DMS153 (cell line): ENCODE measurements at places on chromosomes 1 and 21.

DNA sequence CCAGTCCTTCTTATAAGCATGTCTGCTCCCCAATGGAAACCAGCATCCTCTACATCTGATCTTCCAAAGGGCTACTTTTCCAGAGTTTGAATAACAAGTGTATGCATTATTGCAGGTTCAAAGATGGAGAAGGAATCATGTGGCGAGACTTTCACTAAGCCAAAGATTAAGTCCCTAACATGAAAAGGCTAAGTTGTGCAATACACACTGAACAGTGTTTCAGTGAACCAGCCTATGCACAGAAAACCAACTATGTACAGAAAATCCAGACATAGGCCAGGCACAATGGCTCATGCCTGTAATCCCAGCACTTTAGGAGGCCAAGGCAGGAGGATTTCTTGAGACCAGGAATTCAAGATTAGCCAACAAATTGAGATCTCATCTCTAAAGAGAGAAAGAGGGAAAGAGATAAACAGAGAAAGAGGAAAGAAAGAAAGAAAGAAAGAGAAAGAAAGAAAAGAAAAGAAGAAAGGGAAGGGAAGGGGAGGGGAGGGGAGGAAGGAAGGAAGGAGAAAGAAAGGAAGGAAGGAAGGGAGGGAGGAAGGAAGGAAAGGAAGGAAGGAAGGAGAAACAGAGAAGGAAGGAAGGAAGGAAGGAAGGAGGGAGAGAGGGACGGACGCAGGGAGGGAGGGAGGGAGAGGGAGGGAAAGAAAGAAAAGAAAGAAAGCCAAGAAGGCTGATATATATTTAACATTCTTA, 181.7 kb downstream of the LTN1 start:
- no peak for DNase-seq

GRCh38 chr1:188070848-188071247, 1242.1 kb downstream of the PLA2G4A start:
- DNase-seq = no peak

DNA sequence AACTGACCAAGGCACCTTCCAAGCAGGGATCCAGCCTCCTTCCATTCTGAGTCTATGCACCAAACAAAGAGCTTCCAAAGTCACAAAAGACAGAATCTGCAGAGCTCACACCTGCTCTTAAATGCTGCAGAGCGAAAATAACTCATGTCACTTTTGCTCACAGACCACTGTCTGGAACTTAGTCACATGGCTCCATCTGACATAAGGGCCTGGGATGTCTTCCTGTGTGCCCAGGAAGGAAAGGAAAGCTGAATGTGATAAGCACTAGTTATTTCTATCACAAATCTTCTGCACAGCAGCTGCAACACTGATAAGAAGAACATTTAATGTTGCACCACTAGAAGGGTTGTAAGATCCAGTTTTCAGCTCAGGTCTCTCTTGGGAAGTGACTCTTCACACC, 39.5 kb upstream of the SGIP1 start:
- no peak for DNase-seq

- DNase-seq = no peak
These were observed 24.1 kb downstream of the THRAP3 start for GRCh38 chr1:36248250-36248894.

DNA sequence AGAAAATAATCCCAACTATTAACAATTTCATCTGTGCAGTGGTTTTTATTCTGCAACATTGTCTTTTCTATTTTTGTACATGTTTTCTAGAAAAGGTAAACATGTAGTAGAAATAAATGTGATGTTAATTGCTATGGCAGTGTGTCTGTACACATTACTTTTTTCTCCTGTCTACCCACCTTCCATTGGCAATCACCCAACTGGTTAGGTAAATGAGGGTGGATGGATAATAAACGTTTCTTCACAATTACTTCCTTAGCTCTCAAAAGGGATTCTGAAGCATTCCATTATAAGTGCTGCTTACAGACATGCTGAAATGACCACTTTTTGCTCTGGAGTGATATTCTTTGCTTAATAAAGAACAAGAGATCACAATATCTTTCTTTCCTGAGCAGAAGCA, 61.4 kb downstream of the MAGI3 start:
- no peak for DNase-seq

DNA sequence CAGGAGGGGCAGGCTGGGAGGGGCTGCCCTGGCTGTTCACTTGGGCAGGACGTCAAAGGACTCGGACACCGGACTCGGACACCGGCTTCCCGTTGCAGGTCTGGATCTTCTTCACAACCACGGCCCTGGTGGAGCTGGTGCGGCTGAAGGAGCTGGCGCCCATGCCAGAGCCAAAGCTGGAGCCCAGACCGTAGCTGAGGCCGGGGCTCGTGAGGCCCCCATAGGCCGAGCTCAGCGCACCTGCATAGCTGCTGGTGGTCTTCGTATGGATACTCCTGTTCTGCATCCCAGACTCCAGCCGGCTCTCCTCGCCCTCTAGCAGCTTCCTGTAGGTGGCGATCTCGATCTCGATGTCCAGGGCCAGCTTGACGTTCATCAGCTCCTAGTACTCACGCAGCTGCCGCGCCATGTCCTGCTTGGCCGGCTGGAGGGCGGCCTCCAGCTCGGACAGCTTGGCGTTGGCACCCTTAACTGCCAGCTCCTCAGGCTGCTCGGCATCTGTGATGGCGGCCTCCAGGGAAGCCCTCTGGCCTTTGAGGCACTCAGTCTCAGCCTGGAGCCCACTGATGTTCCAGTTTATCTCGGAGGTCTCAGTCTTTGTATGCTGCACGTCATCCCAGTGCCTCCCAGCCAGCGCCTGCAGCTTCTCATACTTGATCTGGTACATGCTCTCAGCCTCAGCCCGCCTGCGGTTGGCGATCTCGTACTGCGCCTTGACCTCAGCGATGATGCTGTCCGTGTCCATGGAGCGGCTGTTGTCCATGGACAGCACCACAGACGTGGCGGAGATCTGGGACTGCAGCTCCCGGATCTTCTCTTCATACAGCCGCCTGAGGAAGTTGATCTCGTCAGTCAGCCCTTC, 15.1 kb upstream of the KLF17 start:
- no peak for DNase-seq

DNA sequence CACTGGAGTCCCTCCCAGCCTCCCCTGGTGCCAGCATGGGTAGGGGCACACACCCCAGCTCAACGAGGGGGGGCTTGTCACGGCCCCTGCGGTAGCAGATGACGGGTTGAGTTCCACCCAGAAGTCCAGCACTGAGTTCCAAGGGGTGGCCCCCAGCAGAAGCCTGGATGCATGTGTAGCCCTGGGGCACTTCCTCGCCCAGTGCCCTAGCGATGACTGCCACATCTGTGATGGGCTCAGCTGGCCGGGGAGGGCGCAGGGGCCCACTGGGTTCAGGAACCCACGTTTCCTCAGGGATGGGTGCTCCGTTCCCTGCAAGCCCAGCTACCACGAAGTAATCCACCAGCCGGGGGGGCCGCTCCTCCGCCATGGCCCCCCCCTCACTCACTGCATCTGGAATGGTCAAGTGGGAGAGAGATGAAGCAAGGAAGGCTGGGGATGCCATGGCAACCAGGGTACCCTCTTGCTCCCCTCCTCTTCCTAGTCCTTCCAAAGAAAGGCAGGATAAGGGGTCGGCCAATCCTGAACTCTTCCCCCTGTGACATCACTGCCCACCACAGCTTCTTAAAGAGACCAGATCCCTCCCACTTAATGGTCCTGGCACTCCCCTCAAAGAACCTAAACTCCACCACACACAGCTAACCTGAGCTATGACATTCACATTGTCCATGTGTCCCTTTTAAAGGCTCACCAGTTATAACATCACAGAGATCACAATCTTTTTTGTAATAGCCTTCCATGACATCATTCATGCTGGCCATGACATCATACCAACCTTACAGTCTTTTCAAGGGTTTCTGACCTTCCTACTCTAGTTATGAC, 2.3 kb downstream of the DENND4B start:
- no peak for DNase-seq

GRCh38 chr1:94745742-94746141, 74.4 kb upstream of the SLC44A3 start:
- DNase-seq = no peak

DNA sequence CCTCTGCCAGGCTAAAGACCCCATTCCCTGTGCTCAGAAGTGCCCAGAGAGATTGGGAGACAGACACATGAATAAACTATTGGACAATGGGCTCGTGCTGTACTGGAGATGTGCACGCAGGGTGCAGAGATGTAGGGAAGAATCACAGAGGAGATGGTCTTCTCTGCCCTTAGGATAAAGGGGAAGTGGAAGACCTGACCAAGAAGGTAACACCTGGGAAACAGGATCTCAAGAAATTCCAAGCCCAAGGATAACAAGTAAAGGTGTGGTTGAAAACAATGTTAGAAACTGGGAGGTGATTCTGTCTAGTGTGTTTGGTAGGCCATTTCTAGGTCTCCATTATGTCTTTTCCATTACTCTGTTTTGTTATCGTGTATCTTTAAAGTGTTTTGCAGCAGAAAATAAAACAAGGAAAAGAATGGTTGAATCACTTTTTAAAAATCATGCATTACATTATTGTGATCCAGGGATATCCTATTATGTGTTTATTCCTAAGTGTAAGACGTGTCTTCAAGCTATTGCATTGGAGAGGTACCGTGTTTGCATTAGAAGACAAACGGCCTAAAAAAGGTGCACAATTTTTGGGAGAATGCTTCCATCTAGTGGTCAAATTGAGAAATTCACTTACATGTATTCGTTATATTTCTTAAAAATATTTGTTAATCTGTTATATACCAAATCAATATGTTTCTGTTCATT, 40.8 kb upstream of the KCTD3 start:
- peak; percentile 70 for DNase-seq

DNA sequence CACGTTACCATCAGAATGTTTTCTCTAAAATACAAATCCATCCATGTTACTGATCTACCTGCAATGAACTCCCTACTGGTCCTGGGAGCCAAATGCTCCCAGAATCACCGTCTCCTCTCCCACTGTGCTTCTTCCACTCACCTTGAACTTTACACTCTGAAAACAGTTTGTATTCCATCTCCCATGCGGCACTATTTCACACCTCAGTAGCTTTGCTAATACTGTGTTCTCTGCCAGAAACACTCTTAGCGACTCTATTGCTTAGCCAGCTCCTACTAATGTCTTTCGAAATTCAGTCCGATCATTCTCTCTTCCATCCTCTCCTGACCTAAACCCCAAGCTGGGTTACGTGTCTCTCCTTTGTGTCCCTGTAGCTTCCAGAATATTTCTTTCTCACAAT, 284.4 kb upstream of the DUSP10 start:
- no peak for DNase-seq

- DNase-seq = no peak
These were observed 78.3 kb downstream of the CLEC20A start for GRCh38 chr1:178418284-178418955.

GRCh38 chr1:246155923-246156322, 351.2 kb downstream of the SMYD3 start:
- DNase-seq = no peak

DNA sequence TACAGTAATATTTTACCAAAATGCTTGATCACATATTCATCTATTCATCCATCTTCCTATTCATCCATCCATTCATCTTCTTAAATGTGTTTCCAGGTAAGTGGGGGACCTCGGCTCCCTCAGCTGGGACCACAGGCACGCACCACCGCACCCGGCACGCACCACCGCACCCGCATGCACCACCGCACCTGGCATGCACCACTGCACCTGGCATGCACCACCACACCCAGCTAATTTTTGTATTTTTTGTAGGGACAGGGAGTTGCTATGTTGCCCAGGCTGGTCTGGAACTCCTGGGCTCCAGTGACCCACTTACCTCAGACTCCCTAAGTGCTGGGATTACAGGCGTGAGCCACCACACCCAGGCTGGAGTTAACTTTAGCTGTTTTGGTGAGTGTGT, 21.2 kb downstream of the ACTRT2 start:
- DNase-seq = no peak

DNA sequence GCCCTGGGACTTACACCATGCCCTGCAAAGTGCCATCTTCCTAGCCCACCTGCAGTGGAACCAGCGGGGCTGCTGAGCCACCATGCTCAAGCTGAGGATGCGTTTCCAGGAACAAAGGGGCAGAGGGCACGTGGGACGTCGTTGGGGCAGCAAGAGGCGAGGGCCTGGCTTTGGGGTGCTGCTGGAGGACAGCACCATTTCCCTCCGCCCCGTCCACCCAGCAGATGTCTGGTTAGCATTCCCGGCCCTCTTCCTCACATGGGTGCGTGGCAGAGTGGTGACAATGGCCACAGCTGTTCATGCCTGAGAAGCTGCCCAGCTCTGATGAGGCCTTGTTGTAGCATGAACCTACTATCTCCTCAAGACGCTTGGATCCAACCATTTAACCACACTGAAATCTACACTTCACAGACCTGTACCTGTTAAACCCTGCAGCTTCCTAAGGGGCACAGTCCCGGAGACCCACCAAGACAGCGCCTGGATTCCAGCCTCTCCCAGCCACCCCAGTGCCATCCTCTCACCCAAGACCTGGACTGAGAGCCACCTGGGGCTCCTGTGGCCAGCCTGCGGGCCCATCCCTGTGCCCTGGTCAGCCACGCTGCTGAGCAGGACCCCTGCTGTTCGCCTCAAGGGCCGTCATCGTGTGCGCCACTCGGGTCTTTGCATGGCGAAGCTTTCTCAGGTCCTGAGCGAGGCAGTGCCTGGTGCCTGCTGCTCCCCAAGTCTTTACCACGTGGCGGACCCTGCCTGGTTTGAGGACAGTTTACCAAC, 33.2 kb downstream of the SLC45A1 start:
- no peak for DNase-seq

DNA sequence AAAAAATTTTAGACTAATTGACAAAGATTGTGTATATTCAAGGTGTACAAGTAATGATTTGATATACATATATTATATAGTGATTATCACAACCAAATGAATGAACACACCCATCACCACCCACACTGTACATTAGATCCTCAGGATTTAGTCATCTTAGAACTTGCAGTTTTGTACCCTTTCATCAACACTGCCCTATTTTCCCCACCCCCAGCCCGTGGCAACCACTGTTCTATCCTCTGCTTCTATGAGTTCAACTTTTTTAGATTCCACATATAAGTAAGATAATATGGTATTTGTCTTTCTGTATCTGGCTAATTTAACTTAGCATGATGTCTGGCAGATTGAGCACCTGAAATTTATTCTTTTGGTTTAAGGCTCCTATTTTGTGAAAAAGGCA, 173.6 kb downstream of the IER5 start:
- no peak for DNase-seq

DNA sequence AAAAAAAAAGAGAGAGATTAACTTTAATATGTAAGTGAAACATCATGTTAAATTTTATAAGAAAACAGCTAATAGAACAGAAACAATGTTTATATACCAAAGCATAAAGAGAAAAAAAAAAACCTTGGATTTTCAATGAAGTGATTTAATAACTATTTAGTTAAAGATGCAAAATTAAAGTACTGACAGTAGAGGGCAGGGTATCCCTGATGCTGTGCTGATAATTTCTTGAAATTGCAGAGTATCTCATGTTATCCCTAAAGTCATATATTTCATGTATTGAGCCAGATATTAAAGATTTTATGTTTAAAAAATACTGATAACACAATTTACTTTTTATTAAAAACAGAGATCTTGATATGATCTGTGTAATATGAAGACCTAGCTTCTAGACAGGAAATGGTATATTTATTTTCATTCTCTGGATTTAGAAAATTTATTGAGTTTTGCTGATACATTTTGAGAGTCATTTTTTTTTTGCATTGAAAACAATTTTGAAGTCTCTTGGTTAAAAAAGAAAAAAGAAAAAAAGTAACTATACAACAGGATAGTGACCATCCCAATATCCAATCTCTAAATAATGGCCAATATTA, 273.2 kb downstream of the USP25 start:
- no peak for DNase-seq
